ENCODE measurements at places on chromosomes 5 and 9.

- DNase-seq: no peak
Observed at GRCh38 chr9:127555840-127556820, 55.9 kb upstream of the STXBP1 start.

DNA sequence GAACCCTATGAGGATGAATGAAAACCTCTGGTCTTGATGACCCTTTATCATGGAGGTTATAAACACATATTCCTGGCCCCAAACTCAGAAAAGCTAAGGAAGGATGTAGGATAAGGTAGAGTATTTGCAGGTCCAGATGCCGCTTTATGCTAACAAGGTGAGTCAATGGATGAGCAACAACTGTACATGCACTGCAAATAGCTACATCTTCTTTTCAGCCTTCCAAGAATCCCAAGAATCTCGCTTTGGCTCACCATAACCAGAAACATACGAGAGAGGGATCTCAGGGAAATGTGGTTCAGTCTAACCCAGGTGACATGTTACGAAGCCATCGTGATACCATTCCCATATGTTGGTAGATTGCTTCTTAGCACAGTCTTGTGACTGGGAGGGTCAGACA, 152.3 kb upstream of the ANKH start:
- DNase-seq: no peak

DNA sequence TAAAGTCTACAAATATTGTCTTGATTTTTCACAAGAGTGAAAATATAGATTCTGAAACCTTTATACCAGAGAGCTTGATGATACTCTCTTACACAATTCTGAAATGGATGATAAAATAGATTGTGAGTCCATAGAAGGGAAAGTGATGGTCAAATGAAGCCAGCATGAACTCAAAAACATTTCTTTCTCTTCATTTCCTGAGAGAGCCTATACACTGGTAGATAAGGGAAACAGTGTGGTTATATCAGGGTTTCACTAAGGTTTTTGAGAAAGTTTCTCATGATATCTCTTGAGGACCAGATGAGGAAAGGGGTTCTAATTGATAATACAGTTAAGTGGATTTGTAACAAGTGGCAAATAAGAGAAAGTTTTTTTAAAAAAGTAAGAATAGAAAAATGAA, 254.1 kb downstream of the PJA2 start:
- DNase-seq: no peak

- DNase-seq: no peak
Observed at GRCh38 chr5:137022043-137022442, 477.1 kb downstream of the SPOCK1 start.

DNA sequence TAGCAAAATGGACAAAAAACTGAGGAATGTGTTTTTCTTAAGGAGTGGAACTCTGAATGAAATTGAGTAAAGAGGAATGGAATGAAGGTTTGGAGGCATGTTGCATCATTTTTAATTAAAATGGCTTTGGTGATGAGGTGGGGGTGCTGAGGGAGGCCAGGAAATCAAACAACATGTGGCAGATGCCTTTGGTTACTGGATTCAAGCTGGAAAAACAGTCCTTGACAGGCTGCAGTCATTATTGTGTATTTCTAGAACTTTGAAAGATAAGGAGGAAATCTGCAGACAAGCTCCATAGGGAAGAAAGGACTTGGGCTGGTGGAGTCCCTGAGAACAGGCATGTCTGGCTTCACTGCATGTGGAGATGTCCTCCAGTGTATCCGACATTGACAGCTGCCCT, 203.5 kb upstream of the HAPLN1 start:
- no peak for DNase-seq

DNA sequence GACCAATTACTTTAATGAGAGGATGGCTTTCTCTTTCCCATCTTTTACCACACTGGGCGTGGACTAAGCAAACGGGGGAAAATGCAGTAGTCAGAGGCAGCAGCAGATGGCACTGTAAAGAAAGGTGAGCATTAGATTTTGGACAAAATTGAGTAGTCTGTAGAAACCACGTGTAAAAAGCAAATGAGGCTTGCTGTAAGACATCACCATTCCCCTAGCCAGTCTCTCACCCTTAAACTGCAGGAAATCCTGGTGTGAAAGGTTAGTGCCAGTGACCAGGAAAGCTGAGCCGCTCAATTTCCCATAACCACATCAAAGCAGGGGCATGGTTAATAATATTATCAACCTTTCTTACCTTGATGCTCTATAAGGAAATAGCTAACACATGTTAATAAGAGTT, 31.8 kb downstream of the SPATA31C2 start:
- DNase-seq: no peak

DNA sequence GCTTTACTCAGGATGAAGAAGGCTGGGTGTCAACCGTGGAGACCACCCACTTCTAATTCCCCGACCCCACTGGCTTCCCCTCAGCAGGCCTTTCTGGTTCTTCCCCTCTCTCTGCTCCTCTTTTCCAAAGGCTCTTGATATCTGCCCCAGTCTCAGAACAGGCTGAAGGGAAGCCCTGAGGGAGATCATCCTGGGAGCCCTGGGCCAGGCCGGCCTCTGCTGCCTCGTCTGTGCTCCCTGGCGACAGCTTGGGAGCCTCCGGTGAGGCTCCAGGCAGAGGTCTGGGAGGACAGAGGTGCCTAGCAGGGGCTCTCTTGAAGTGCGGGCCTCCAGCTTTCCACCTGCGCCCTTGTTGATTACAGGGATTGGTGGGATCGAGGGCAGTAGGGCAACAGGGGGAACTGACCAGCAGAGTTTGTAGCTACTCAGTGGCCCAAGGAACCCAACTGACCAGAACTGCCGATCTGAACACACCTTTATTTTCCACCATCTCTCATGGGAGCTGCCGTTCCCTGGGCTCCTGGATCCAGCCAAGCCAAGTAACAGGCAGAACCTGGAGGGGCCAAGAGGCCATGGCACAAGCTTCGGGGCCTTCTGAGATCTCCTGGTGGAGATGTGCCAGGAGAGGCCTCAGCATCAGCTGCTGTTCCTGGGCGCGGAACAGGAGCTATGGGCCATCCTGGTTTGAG, 198.5 kb downstream of the CACNA1B start:
- no peak for DNase-seq
